ENCODE measurements at places on chromosomes 1 and 21. TPM values are rescaled to one million over a fixed set of nuclear protein-coding genes. Genes with fewer than 3 reads are reported as not detected.

DNA sequence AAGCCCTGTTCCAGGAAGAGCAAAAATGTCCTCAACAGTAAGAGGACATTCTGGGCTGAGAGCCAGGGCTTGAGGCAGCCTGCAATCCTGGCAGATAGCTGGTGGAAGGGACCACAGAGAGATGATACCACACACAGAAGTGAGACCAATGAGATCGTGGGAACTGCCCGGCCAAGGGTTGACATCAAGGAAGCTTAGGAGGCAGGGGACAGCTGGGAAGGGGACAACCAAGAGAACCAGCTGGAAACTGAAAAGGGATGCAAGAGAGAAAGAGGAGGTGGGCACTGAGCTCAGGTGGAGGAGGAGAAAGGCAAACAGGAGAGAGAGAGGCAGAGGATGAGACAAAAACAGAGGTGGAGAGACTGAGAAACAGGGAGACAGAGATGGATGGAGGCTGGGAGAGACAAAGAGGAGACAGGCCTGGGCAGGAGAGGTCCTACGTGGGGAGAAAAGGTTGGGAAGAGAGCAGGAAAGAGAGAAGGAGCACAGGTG, 9.2 kb downstream of the PDZK1IP1 start:
- no peak for DNase-seq

DNA sequence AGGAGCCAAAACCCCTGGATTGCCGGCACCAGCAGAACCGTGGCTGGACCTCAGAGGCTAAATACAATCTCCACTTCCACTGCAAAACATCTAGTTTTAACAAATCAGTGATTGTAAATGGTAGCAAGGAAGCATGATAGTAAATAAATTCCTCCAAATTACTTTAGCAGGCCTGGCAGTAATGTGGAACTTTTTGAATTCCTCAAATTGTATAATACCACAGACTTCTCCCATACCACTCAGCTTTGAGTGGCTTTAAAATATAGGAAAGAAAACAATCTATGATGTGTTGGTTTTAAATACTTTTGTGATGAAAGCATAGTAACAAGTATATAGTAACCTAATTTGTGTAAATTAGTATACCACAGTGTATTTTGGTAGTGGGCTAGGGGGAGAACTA, 34.1 kb downstream of the NIBAN1 start:
- DNase-seq: no peak

DNA sequence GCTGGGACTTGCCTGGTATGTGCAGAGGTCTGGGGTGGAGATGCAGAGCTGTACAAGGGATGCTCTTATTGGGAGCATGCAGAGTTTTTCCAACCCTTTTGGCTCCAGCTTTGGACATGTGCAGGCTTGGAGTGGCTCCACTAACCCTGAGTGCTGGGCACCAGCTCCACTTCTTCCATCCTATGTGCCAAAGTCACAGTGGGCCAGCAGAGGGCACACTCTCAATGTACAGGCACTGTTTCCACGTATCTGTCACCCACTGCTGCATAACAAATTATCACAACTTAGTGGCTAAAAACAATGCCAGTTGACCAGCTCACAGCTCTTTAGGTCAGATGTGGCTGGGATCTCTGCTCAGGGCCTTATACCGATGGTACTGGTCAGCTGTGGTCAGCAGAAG, 631.8 kb downstream of the AJAP1 start:
- no peak for DNase-seq

GRCh38 chr1:29372108-29372507, 135.8 kb downstream of the PTPRU start:
- no peak for DNase-seq

Gene JAM2
- total RNA-seq: 20.4 TPM

Gene IPO9
- 16.7 TPM for total RNA-seq

Gene SLC45A3
- 0.44 TPM for total RNA-seq
